ENCODE measurements at places on chromosomes 5 and 9. TPM values are rescaled to one million over a fixed set of nuclear protein-coding genes. Genes with fewer than 3 reads are reported as not detected.

GRCh38 chr5:77143998-77144836 lies 57.1 kb upstream of the ZBED3 start:
- H3K27me3 ChIP-seq, result no peaks in the 10 kb centered on the region
- peak; percentile 73 for DNase-seq
- no peaks in the 10 kb centered on the region for H3K36me3 ChIP-seq
- no peaks in the 10 kb centered on the region for H3K4me1 ChIP-seq

GRCh38 chr5:171681061-171681460 lies 104.6 kb upstream of the SMIM23 start:
- no peaks in the 10 kb centered on the region for H3K36me3 ChIP-seq
- no peak overlapping the region for H3K27ac ChIP-seq
- peaks cover 8% of the 10 kb centered on the region for H3K27me3 ChIP-seq
- DNase-seq, result no peak

DNA sequence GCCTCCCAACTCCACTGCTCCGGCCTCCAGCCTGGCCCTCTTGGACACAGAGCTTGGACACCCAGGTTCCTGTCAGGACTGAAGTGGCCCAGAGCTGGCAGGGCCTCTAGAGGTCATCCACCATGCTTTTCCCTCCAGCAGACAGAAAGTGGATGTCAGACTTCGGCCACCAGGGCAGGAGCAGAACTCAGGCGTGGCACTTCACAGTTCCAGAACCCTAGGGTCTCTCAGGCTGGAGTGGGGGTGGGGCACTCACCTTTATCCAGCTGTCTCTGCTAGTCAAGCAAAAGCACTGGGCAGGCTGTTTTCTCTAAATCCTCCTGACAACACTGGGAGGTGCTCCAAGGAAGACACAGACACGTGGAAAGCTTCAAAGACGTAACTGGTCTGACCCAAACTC lies 35.6 kb upstream of the N4BP3 start:
- peak; percentile 30 for DNase-seq
- no peaks in the 10 kb centered on the region for H3K36me3 ChIP-seq
- peaks cover 27% of the 10 kb centered on the region for H3K4me1 ChIP-seq
- peaks cover 15% of the 10 kb centered on the region for H3K27me3 ChIP-seq
- H3K27ac ChIP-seq, result no peak overlapping the region

GRCh38 chr9:89380437-89381307 lies 62.4 kb downstream of the SECISBP2 start:
- H3K27me3 ChIP-seq, result no peaks in the 10 kb centered on the region
- H3K27ac ChIP-seq, result peak overlapping the region; percentile 18
- H3K36me3 ChIP-seq, result peaks cover 50% of the 10 kb centered on the region

DNA sequence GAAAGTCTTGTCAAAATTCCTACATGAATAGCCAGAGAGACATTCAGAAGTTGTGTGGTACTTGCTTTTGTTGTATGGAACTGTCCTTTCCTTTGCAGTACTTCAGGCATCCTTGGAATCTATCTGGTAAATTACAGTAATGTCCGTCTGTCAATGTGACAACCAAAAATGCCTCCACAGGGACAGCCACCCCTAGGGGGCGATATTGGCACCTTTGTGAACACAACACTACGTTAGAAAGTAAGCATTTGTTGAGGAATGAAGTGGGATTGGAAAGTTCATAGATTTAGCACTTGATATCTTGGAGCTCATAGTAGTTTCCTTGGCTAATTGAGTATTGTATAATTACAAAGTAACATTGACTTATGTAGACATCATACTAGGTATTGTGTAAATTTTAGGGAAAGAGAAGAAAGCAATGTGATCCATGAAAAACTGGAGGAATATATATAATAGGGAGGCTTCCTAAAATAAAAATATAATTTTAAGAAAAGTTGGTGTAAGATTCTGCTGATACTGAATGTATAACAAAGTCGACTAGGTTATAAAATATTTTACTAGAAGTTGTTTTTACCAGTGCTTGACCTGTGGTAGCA lies 32.7 kb downstream of the TMEFF1 start:
- peak overlapping the region; percentile 52 for H3K27ac ChIP-seq
- H3K4me3 ChIP-seq, result no peak overlapping the region
- peaks cover 56% of the 10 kb centered on the region for H3K36me3 ChIP-seq
- no peaks in the 10 kb centered on the region for H3K27me3 ChIP-seq

- 0 out of 2 replicates have a peak, but pooled peaks cover 2% of the 10 kb centered on the region for H3K36me3 ChIP-seq
- no peak for DNase-seq
- no peak overlapping the region for H3K4me3 ChIP-seq
- H3K4me1 ChIP-seq, result peaks cover 8% of the 10 kb centered on the region
Measured at GRCh38 chr5:176664886-176665285, 17.6 kb downstream of the TSPAN17 start.

GRCh38 chr5:43854697-43855292 lies 251.8 kb downstream of the NNT start:
- DNase-seq, result no peak
- H3K36me3 ChIP-seq, result no peaks in the 10 kb centered on the region
- no peak overlapping the region for H3K4me3 ChIP-seq

LAMC3 gene
- 35.9 TPM for total RNA-seq

IFNK gene
- total RNA-seq, result not detected

LRRTM2 gene
- not detected for total RNA-seq

KCNT1 gene
- total RNA-seq, result 0.14 TPM

Data from WTC11 (cell line).